ENCODE measurements at places on chromosomes 12 and 14.

DNA sequence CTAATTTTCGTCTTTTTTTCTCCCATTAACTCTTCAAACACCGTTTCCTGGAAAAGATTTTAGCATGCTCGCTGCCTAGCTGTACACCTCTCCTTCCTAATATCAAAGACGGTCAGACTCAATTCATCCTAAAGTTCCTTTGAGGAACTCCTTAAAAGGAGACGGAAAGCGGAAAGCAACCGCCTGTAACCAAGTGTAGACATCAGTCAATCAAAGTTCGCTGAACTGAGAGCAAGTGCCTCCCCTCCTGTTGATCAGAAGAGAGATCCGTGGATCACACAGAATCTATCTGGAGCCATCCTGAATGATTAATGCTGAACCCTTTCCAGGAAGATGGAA is 412 bp upstream of the TEP1 start:
- no peak for DNase-seq

- no peak for DNase-seq
These were observed 19.7 kb upstream of the VSX2 start for GRCh38 chr14:74219277-74220205.

DNA sequence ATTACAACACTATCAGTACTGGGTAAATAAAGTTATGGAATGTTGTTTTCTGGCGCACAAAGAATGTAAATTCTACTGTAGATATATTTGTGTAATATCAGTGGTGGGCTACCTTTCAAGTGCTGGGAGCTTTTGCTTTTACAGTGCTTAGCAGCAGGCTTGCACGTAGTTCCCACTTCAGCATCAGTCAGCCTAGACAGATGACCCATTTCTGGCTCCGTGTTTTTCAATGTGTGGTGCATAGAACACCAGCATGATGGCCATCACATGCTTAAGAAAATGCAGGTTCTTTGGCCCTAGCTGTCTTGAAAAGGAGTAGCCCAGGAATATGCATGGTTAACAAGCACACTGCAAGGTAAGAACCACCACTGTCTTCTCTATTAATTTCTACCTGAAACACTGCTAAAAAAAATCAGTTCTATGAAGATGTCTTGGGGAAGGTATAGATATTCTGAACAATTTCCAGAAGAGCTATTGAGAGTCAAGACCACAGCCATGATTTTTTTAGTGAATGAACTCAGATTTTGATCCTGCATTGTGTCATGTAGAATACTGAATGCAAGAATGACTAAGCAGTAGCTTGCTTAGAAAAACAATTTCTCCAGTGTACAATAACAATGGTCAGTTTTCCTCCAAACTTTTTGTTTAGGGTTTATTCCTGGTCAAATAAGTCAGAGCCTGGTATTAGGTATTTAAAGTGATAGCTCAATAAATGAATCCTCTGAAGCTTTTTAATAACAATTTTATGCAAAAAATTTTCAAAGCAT is 195.7 kb downstream of the AKAP6 start:
- no peak for DNase-seq

DNA sequence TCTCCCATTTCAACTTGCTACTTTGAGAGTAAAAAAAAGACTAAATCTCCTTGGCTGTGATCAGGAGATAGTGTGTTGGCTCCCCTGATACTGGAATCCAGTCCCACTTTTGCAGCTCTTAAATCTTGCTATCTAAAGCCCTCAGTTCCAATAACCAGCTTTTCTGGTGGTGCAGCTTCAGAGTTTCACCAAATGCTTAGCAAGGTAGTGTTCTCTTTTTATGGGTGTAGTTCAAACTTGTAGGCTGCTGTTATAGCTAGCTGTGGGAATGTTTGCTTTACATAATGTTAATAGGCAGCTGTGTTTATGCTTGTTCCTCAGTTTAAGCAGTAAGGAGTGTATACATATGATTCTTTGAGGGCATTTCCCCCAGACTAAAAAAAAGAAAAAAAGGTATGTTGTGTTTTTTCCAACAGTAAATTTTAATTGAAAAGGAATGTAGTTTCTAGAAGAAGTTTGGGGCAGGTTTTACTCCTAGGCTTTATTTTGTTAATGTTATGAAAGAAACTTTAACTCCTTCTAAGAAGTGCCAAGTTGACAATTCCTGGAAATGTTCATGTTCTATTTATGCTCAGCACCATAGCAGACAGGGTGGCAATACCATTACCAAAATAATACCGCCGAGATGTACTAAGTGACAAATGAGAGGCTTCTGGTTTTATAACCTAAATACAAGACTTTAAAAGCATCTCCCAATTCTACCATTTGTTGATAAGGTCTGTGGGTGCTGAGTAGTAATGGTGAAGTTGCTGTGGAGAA is 12.1 kb downstream of the CRADD start:
- no peak for DNase-seq

- no peak for DNase-seq
These were observed 29.9 kb downstream of the ZBTB42 start for GRCh38 chr14:104830781-104831180.

GRCh38 chr14:106436310-106436905 is 910.0 kb downstream of the TMEM121 start:
- DNase-seq: no peak

DNA sequence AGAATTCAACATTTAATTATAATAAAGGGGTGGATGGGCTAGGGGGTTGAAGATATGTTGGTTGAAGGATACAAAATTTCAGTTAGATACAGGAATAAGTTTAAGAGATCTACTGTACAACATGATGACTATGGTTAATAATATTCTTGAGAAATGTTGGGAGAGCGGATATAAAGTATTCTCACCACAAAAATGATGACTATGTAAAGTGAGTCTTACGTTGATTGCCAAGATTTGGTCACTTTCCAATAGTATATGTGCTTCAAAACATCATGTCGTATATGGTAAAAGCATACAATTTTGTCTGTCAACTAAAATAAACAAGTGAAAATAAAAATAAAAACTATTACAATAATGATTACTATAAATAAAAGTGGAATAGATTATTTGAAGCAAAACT is 802.0 kb downstream of the C12orf50 start:
- no peak for DNase-seq
